HT-29 (cell line): ENCODE measurements at places on chromosomes 2 and 18.
A peak's percentile ranks its signal among the peaks of the same experiment; 100 is the strongest.

- DNase-seq = no peak
These were observed 3.5 kb downstream of the TMEM127 start for GRCh38 chr2:96262306-96262705.

GRCh38 chr2:238466243-238466756, 39.6 kb downstream of the ASB1 start:
- DNase-seq = peak; percentile 21

DNA sequence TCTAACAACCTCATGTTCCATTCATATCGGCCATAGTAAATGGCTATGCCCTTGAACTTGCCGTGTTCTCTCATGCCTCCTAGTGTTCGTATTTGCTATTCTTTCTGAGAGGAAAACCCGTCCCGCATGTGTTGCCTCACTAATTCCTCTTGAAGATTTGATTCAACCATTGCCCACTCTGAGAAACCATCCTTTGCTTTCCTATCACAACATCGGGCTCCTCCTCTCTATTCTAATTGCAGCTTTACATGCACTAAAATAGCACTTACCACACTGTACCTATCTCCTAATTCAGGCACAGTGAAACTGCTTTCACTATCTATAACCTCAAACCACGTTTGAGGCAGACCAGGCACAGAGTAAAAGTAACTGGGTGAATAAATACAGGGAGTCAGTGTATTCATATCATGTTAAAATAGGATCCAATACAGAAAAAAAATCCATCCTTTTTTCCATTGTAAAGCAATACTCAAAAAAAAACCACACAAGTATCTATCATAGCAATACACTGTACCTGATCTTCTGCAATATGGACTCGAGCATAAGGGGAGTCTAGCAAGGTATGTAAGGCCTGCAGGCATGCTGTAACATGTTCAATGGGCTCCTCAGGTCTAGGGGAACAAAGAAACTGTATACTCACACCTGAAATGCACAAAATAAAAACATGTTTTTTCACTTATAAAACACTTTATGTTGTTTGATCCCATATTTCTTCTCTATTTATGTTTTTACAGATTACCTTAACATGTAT, 39.0 kb upstream of the STRN start:
- DNase-seq = peak; percentile 17

DNA sequence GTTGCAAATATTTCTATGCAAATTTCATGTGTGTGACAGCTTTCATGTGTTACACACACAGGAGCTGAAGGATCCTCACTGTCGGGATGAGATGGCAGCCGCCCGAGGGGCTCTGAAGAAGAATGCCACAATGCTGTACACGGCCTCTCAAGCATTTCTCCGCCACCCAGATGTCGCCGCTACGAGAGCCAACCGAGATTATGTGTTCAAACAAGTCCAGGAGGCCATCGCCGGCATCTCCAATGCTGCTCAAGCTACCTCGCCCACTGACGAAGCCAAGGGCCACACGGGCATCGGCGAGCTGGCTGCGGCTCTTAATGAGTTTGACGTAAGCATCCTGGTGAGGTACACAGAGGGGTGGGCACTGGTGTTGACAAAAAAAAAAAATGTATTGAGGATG, 361.2 kb downstream of the CTNNA2 start:
- DNase-seq = no peak

GRCh38 chr2:1642066-1642861, 102.1 kb downstream of the PXDN start:
- DNase-seq = no peak

DNA sequence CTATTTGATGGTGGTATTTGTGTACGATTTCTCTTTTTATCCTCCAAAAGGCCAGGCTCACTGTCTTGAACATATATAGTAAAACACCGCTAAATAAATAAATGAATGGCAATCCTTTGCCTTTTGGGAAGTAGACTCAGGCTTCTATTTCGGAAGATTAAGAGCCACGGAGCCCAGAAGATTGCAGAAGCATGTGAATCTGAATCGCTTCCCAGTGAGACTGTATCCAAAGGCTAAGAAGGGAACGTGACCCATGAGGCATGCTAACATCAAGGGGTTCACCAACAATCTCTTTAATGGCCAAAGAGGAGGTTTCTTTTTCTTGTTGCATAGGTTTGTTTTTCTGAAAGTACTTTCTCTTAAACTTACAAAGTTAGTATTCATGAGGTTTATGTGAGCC, 70.0 kb upstream of the DNMT3A start:
- DNase-seq = no peak

DNA sequence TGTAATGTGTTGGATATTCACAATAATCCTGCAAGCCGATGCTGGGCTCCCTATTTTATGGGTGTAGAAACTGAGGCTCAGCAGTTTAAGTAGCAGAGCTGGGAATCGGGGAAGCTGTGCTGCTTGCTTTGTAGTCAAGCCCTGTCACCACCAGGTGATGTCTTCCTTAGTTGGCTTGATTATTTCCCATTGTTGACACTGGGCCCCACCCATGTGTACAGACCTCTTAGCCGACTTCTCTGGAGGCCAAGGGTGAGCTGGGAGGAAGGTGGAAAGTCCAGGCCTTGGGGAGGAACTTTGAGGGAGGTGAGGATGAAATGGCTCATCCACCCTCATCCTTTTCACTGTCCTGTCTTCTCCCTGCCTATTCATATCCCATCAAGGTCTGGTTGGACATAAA, 60.0 kb downstream of the CAPN13 start:
- peak; percentile 76 for DNase-seq

DNA sequence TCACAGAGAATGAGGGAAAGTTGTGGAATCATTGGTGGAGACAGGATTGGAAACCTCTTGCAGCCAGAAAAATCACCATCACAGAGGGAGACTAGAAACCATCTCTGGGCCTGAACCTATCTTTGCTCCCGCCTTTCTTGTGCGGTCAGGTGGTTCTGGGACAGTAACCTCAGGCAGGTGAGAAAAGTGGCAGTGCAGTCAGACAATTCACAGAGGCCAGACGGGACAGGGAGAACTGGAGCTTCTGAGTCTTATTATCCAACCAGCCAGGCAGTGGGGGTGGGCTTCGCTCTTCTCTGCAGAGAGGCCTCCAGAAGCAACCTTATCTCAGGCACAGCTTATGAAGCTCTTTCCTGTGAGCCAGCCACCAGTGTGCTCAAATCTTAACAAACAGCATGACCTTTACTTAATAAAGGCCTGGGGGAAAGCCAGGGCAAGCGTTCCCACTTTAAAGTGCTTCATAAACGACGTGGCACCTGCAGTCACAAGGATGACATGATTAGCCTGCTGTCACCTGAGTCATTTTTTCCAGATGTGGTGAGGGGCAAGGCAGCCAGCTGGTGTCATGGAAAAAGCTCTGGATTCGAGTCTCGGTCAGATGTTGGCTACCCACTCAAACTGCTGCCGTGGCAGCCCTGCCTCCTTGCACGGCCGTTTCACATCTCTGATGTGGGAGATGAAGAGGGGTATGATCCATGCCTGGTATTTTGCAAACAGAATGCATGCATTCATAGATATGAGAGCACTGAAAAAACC, 109.7 kb downstream of the B3GNT2 start:
- peak; percentile 12 for DNase-seq

DNA sequence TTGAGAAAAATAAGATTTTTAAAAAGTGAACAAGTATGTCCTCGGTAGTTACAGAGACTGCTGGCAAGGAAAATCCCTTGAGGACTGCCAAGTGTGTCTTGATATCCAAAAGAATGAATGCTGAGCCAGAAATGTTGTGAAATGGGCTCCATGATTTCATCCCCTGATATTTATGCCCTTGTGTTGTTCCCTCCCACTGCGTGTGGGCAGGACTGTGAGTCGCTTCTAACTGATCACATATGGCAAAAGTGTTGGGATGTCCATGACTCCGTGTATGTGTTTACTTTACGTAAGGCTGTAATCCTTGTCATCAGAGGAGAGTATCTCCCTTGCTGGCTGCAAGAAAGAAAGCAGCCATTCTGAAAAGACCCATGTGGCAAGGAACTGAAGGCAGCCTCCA, 285.1 kb downstream of the SS18 start:
- DNase-seq = no peak

DNA sequence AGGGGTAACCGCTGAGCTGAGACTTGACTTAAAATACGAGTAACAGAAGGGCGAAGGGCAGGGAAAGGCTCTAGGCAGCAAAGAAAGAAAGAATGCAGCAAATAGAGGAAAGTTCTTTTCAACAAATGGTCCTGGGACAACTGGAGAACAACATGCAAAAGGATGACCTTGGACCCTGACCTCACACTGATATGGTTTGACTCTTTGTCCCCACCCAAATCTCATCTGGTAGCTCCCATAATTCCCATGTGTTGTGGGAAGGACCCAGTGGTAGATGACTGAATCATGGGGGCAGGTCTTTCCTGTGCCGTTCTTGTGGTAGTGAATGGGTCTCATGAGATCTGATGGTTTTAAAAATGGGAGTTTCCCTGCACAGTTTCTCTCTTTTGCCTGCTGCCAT, 33.9 kb downstream of the ST3GAL5 start:
- no peak for DNase-seq

- no peak for DNase-seq
These were observed 18.2 kb downstream of the SCN3A start for GRCh38 chr2:165185633-165186032.

- DNase-seq = no peak
These were observed 69.8 kb upstream of the PDE1A start for GRCh38 chr2:182496596-182496995.

GRCh38 chr18:77374446-77374805, 124.8 kb downstream of the GALR1 start:
- no peak for DNase-seq

GRCh38 chr2:228655331-228655730, 473.8 kb upstream of the SPHKAP start:
- DNase-seq = no peak

- no peak for DNase-seq
These were observed 56.2 kb upstream of the SLC16A14 start for GRCh38 chr2:230124757-230125431.

DNA sequence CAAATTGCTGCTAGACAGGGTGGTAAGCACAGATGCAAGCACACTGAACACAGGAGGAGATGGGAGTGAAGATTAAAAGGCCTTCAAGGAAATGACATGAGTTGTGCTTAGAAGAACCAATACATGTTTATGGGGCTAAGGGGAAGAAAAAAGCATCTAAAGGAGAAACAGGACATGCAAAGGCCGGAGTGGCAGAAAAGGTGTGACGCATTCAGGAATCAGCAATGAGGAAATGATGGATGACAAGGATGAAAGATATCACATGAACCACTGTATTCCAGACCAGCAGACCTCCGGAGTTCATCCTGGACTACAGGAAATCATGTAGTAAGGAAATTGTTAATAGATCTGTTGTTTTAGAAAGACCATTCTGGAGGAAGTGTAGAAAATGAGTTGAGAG, 42.8 kb downstream of the PPP4R1 start:
- DNase-seq = no peak

GRCh38 chr2:27854229-27854862, 35.8 kb downstream of the RBKS start:
- peak; percentile 16 for DNase-seq

DNA sequence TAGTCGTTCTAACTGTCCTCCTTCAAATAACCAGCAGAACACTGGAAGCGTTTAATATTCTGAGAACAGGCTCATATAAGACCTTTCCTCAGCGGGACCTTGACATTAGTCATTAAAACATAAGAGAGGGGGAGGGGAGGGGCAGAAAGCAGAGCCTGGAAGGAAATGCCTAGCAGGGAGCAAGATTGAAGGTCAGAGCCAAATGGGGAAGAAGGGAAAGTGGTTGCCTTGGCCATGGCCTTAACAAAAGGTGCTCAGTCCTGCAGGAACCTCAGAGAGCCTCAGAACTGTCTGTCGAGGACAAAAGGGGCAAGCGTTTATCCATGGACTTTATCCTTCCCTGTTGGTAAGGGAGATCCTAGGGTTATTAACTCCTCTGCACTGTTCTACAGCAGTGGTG, 856 bp upstream of the PLA2R1 start:
- peak; percentile 53 for DNase-seq

DNA sequence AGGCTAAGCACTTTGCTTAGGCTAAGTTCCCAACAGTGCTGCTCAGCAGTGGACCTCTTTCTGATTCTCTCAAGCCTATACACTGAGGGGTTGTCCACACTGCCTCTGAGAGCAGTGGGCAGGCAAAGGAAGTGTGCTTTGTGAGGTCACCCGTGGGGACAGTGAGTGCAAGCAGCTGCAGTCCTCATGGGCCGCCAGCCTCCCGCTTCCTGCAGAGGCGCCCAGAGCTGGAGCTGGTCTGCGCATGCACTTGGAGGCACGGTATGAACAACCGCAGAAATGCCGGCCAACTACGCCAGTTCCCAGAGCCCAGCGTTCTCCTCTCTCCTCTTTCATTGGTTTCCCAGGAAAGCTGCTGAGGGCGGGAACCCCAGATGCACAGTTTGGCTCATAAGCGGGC, 149.5 kb upstream of the DLX2 start:
- DNase-seq = no peak
